T47D (cell line): ENCODE measurements at places on chromosomes 5 and 9.

DNA sequence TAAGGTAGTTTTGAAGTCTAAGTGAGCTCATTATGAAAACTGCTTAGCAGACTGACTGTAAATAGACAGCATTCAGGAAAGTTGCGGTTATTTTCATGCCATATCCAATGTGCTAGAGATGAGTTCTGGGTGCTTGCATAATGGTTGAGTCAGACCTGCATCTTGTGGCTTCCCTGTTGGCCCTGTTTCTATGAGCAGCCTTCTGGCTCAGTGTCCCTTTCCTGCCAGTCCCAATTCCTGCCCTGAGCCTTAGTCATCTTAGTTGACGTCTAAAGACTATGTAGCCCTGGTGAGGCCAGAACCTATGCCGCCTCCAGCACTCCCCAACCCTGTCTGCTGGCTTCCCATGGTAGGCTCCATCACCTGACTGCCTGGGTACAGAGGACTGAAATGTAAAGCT lies 76.3 kb upstream of the TNFSF8 start:
- DNase-seq: no peak

DNA sequence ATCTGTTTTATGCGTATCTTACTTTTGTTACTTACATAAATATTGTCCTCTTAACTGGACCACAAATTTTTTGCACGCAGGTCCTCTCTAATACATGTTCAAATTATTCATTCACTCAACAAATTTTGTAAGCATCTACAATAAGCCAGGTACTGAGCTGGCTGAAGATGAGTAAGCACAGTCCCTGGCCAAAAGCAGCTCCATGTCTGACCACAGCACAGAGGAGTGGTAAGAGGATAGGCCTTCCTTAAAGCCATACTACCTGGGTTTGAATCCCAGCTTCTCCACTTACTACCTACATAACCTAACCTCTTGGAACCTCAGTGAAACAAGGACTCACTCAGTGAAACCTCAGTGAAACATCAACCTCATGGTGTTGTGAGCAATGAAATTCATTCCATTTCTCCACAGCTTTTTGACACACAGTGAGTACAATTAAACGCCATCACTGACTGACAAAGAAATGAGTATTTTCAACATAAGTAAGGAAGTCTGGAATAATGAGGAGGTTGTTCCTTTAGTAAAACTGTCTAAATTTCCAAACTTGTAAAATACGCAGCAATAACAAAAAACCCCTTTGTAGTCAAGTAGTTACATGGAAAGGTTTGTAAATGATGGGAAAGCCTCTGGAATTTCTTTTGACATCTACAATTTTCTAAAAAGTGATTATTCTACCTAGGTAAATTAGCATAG lies 15.0 kb downstream of the PTAR1 start:
- DNase-seq: no peak

DNA sequence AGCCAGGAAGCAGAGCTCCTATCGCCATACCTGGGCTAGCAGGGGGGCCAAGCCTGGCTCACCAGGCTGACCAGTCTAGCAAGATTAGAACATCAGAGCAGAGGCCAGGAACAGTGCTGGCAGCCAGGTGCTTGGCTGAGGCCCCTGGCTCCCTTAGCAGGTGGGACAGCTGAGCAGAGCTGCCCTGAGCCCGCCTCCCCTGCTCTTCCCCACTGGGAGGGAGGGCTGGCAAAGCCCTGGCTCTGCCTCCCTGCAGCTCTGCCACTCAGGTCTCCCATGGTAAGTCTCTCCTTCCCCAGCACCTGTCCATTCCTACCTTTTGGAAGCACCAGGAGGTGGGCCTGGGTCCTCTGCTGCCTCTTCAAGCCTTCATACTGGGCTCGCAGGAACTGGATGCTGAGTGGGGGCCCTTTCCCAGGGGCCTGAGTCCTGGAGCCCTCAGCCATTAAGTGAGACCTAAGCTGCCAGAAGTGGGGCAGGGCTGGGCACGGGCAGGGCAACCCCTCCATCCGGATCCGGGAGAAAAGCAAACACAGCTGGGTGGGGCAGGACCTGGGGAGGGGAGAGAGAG lies 803 bp downstream of the C9orf152 start:
- DNase-seq: peak; percentile 53

GRCh38 chr5:74403771-74404170 lies 236.8 kb downstream of the ENC1 start:
- DNase-seq: no peak

DNA sequence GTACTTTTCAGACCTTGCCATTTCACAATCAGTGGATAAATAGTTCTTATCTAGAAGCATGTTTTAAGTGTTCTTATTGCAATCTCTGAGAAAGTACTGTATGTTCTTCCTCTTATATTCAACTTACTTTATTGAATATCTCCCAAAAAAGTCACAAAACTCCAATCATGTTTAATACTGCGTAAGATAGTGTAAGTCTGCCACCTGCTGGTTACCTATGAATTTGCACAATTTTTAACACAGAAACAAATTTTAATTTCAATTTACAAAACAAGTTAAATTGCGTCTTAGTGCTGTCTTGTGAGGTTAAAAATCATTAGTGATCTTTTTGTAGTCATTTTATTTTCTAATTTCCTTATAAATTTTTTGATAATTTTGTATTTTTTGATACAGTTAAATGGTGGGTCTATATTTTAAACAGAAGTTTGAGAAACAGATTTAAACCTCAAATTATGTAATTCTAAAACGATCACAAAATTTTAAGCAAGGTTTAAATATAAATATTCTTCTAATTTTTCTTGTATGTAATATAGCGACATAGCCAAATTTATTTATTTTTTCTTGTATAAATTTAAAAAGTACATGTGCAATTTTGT lies 115.8 kb downstream of the EMB start:
- peak; percentile 56 for DNase-seq

GRCh38 chr5:114010362-114010761 lies 351.5 kb upstream of the KCNN2 start:
- no peak for DNase-seq

- DNase-seq: no peak
Measured at GRCh38 chr9:4567601-4568000, 77.3 kb downstream of the SLC1A1 start.

DNA sequence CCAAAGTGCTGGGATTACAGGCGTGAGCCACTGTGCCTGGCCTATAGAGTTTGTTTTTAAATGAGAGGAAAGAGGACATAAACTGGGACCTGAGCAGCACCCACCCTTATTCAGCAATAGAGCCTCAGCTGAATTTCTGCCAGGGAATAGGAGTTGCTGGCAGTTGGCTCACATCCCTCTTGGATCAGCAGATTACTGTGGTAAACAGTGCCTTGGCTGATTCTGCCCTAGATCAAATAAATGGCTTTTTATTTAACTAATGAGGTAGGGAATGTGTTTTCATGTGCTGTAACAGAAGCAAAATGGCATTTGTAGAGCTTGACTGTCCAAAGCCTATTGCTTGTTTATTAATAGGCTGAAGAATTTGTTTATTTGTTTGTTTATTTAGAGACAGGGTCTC lies 2.1 kb downstream of the ARHGEF37 start:
- DNase-seq: no peak

- DNase-seq: no peak
Measured at GRCh38 chr9:126343271-126343700, 16.7 kb downstream of the MVB12B start.

- DNase-seq: peak; percentile 87
Measured at GRCh38 chr9:127589955-127590370, 22.1 kb upstream of the STXBP1 start.

- DNase-seq: no peak
Measured at GRCh38 chr5:150428106-150428876, 15.6 kb upstream of the CD74 start.

GRCh38 chr9:7906783-7907550 lies 107.4 kb upstream of the DMAC1 start:
- DNase-seq: no peak

GRCh38 chr9:36974731-36975130 lies 59.3 kb downstream of the PAX5 start:
- no peak for DNase-seq

- no peak for DNase-seq
Measured at GRCh38 chr5:76521240-76521758, 101.9 kb downstream of the F2RL2 start.

DNA sequence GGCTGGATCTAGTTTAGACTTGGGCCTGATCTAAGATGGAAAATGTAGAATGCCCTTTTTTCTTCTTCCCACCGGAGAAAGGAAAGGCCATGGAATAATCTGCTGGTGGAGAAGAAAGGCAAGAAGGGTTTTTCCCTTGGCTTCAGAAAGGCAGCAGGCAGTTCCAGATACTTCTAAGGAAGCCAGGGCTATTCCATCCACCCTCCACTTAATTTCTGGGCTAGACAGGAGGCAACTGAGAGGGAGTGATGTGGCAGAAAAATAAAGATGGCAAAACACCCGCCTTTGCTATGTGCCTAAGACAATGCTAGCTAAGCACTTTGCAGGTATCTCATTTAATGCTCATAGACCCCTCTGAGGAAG lies 9.9 kb downstream of the MYOZ3 start:
- DNase-seq: no peak

- no peak for DNase-seq
Measured at GRCh38 chr9:76707510-76707909, 56.7 kb upstream of the PCA3 start.

DNA sequence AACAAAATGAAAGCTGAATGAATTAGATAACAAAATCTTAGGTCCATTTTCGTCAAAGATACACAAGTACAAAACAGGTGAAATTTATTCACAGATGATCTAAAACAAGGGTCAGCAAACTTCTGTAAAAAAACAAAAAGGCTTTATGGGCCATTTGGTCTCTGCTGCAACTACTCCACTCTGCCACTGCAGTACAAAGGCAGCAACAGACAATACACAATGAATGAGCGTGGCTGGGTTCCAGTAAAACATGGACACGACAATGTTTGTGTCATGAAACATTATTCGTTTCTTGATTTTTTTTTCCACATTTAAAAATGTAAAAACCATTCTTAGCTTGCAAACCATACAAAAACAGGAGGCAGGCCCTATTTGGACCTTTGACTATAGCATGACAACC lies 71.9 kb downstream of the ECPAS start:
- DNase-seq: no peak

DNA sequence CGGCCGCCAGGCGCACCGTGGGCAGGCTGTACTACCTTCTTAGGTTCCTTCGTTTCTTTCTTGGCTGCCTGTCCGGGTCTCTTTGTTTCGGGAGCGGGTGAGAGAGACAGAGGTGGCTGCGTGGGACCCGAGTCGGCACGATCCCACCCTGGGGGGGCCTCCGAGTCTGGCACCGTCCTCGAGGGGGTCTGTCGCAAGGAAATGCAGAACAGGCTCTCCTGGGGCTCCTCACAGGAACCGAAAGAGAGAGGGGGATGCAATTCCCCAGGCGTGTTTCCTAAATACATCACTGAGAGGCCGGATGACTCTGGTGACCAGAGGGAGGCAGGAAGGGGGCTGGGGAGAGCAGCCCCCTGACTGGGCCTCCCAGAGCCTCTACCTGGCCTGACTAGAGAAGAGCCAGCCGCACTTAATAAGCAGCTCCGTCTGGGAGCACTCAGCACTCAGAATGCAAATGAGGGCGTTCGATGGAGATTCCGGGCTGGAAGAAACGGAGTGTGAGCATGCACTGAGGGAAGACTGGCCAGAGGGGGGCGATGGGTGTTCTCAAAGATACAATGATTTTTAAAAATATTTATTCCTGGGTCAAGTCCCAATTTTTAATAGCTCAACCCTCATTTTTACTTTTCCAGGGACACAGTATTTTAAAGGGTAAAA lies 11.7 kb upstream of the INPP5E start:
- DNase-seq: no peak

- DNase-seq: no peak
Measured at GRCh38 chr5:178325311-178325678, 92.7 kb upstream of the PHYKPL start.

GRCh38 chr9:5857928-5858327 lies 25.0 kb upstream of the ERMP1 start:
- no peak for DNase-seq

DNA sequence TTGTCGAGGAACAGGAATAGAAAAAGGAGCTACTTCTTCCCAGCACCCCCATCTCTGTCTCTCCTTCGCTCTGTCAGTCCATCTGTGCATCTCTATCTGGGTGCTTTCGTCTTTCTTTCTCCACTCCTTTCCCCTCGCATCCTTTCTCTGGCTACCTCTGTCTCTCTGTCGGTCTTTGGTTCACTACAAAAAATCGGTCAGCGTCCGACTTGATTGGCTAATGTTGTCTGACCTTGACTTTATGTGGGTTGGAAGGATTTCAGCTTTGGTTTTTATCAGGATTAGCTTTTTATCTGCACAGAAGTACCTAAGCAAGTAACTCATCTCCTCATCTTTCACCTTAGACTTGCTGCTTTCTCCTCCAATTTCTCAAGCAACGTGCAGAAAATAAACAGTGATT lies 575.2 kb upstream of the ZNF462 start:
- DNase-seq: no peak

DNA sequence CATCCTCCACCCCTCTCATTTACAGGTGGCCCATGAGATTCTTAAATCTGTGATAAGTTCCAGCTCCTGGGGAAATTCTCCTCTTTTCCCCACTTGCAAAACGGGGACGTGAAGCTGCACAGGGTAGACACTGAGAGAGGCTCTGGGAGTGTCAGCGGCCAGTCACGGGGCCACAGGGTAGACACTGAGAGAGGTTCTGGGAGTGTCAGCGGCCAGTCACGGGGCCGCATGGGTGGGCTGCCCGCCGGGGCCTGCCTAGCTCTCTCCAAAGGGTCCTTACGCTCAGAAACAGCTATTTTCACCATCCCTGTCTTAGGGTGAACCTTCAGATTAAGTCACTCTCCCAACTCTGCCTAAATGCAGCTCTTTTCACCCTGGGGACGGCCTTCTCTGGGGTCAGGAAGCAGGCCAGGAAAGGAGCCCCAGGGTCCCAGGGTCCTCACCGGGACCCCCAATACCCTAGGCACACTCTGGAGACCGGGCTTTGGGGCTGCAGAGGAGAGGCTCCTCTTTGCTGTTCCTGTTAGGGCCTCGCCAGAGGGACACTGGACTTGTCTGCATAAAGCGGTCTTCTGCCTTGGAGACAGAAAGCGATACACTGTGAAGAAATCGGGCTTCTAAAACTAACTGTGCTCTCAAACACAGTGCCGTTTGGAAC lies 1.5 kb downstream of the FAM78A start:
- DNase-seq: no peak

DNA sequence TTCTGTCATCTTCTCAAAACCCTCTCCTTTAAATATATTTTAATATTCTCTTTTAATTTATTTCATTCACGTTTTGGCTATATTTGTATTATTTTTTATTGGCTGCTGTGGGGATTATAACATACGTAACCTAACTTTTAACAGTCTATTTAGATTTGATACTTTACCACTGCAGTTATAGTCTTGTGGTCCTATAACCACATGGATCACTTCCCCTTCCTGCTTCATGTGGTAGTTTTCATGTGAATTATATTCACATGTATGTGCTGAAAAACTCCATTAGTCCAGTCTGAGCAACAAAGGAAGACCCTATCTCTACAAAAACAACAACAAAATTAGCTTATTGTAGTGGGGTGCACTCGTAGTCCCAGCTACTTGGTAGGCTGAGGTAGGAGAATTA lies 34.3 kb downstream of the CENPP start:
- no peak for DNase-seq
